ENCODE measurements at places on chromosomes 4 and X. TPM values are rescaled to one million over a fixed set of nuclear protein-coding genes. Genes with fewer than 3 reads are reported as not detected.

DNA sequence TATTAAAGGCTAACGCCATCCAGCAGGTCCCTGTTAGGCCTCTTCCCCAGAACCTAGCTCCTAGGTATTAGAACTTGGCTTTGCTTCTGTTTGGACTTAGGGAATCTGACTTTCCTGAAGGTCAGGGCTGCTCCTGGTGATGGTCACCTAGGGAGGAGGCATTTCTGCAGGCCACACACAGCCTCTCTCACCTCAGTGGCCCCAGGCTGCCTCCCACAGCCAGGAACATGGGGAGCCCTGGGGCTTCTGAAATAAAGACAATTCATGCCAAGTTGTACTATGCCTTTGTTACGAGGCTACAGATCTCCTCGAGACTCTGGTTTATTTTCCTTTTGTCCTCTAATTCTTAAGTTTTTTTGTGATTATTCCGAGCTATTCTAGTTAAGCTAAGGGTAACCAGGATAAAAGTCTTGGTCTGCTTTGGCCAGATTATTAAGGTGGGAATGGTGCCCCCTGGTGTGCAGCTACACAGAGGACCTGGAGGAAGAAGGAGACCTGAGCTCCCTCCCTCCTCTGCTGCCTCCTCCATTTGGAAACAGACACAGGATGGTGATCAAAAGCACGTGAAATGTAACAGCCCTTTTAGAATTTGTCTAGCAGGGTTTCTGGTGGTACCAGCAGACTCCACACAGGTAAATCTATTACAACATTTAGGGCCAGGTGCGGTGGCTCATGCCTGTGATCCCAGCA is 131.0 kb downstream of the DCLK2 start:
- no peak overlapping the region for H3K27ac ChIP-seq
- H3K27me3 ChIP-seq = no peaks in the 10 kb centered on the region
- DNase-seq = peak; percentile 49
- H3K4me3 ChIP-seq = no peak overlapping the region
- no peaks in the 10 kb centered on the region for H3K36me3 ChIP-seq

PAGE1 gene
- not detected for total RNA-seq

CDKL5 gene
- 2.5 TPM for total RNA-seq

GRCh38 chr4:66097218-66097617 is 426.9 kb upstream of the EPHA5 start:
- no peak for DNase-seq
- no peak overlapping the region for H3K4me3 ChIP-seq
- H3K36me3 ChIP-seq = no peaks in the 10 kb centered on the region
- no peaks in the 10 kb centered on the region for H3K27me3 ChIP-seq
- H3K4me1 ChIP-seq = no peaks in the 10 kb centered on the region

GRCh38 chr4:134585972-134586371 is 384.4 kb upstream of the PABPC4L start:
- no peak for DNase-seq
- no peaks in the 10 kb centered on the region for H3K36me3 ChIP-seq
- H3K4me1 ChIP-seq = no peaks in the 10 kb centered on the region
- no peaks in the 10 kb centered on the region for H3K27me3 ChIP-seq

GRCh38 chr4:82578935-82579334 is 17.1 kb upstream of the TMEM150C start:
- no peak overlapping the region for H3K4me3 ChIP-seq
- DNase-seq = peak; percentile 19
- H3K27ac ChIP-seq = no peak overlapping the region
- no peaks in the 10 kb centered on the region for H3K36me3 ChIP-seq

AKAP17A gene
- 35.4 TPM for total RNA-seq

DNA sequence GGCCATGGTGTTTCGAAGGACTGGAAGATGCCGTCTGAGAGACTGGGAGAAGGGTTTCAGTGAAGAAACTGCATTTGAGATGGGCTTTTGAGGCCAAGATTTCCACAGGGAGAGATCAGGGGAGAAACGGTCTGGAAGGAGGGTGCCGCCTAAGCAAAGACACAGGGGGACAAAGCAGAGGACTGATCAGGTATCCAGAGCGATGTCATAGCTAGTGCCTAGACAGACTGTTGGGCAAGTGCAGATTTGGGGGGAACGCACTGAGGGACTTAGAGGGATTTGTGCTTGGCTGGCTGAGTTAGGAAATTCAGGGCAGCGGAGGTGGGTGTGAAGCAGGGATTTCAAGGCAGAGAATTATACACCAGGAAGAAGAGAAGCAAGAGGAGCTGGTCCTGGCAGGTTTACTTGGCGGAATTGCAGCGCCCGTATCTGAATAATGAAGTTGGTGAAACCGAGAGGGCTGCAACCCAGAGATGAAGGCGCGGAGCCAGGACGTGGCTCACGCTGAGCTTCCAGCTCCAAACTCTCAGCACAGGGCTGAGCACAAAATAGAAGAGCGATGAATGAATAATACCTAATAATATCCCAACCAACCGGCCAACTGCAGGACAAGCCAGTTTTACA is 106.9 kb downstream of the MAML3 start:
- no peak overlapping the region for H3K4me3 ChIP-seq
- H3K4me1 ChIP-seq = no peaks in the 10 kb centered on the region
- no peaks in the 10 kb centered on the region for H3K36me3 ChIP-seq
- no peak for DNase-seq
- peaks cover 8% of the 10 kb centered on the region for H3K27me3 ChIP-seq

DNA sequence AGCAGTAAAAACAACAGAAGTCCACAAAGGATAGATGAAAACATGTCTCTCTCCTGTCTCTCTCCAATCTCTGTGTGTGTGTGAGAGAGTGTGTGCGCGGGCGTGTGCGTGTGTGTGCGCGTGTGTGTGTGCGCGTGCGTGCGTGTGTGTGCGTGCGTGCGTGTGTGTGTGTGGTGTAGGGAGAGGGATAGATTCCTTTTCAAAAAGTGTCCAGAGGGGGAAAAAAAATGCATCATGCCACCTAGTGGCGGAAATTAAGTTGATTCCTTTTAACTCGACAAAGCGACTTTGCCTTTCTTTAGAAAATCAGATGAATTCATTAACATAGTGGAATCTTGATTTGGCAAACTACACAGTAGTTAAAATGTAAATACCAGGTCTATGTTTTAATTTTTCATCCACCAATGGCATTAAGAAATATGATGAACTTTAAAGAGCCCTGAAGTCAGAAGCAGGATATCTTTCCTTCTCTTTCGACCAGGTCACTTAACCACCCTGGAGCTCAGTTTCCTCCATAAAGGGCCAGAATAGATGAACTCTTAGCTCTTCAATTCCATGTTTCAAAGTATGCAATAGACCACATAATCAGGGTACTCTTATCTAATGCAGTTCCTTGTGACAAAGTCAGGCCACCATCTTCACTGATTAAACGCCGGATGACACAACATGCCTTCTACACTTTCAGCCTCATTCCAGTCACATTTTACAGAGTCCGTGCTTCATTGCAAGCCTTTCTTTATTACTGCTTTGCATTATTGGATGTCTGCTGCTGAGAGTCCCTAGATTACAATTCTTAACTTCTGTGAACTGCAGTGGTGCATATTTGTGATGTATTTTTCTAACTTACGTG is 162.8 kb downstream of the FBXO8 start:
- H3K27me3 ChIP-seq = peaks cover 51% of the 10 kb centered on the region
- peaks cover 2% of the 10 kb centered on the region for H3K4me1 ChIP-seq
- DNase-seq = peak; percentile 66
- H3K36me3 ChIP-seq = no peaks in the 10 kb centered on the region
- peak overlapping the region; percentile 11 for H3K4me3 ChIP-seq

DNA sequence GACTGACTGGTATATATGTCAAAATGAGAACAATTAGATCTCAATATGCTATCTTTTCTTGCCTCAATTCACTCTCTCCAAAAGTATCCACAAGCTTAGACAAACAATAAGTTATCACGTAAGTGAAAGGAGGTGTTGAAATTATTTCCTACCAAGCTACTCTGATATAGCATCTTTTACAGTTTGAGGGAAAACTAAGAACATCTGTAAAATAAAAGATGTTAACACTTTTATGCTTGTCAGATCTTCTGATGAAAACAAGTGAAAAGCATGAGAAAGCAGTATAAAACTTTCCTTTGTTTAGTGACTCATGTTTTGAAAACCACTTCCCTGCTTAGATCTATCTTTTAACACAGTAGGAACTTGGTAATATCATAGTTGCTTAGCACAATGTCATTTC is 8.4 kb upstream of the MAB21L2 start:
- no peak overlapping the region for H3K27ac ChIP-seq
- H3K36me3 ChIP-seq = no peaks in the 10 kb centered on the region
- no peaks in the 10 kb centered on the region for H3K27me3 ChIP-seq
- DNase-seq = no peak
- H3K4me3 ChIP-seq = no peak overlapping the region
- H3K4me1 ChIP-seq = no peaks in the 10 kb centered on the region

PGRMC1 gene
- total RNA-seq = 81.6 TPM

SUPT20HL1 gene
- not detected for total RNA-seq

DGKK gene
- not detected for total RNA-seq

DNA sequence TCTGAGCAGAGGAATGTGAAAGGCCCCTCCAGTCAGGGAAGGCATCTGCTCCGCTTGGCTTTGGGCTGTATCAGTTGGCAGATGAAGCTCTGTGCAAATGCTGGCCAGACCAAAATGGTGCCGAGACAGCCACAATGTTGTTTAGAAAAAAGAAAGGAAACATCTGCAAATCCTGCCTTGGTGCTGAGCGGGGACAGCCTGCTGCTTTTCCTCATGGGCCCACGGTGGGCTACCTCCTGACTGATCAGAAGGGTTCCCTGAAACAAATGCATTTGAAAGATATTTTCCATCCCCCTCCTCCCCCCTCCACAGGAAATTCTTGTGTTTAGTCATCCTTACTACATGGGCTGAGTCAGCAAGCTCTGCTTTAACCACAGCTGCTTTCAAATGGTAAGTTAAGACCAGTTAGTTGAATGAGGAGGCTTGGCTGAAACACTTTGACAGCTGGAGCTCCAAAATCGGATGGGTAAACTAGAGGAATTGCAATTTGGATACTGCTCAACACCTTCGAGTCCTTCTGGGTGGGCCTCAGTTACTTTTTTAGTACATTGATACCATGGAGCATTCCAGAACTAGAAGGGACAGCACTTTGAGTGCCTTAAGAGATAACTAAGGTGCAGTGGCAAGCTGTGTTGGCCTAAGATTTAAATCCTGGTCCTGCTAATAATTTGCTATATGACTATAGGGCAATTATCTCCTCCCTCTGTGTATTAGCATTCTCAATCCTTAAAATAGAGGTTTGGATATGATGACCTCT is 36.0 kb downstream of the PLAC1 start:
- H3K4me1 ChIP-seq = peaks cover 26% of the 10 kb centered on the region
- H3K36me3 ChIP-seq = no peaks in the 10 kb centered on the region
- no peak overlapping the region for H3K27ac ChIP-seq

FRG2 gene
- not detected for total RNA-seq

DNA sequence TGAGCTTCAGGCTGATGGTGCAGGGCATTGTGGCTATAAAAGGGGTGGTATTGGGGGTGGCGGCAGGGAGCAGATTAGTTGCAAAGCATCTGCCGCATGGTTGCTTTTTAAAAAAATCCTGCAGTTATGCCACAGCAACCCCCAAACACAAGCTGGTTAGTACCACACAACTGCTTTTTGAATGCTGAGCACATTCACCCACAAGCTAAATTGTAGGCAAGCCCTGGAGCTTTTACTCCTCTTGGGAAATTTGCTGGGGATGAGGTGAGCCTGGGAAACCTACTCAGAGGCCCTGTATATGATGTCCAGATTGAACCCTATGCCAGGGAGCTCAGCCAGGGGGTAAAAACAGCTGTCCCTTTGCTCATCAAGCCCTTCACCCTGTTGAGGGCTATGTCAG is 33.8 kb upstream of the TRIM2 start:
- H3K27me3 ChIP-seq = no peaks in the 10 kb centered on the region
- no peak for DNase-seq
- H3K27ac ChIP-seq = no peak overlapping the region

PLXNB3 gene
- 4.8 TPM for total RNA-seq

DNA sequence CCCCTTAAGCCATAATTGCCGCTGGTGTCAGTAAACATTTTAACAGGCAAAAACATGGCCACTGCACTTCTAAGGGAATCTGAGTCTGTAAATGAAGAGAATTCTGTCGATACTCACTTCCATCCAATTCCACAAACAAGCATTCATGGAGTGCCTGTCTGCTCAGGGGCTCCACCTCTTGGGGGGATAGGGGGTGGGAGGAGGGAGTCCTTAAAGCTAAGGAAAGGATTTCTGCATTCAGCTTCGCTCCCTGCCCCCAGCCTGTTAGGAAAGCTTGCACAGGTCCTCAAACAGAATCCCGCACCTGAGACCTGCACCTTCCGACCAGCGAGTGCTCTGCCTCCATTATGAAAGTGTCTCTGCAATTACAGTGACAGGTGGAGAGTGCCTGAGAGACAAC is 130.2 kb upstream of the KIT start:
- no peak overlapping the region for H3K4me3 ChIP-seq
- 0 out of 2 replicates have a peak, but pooled peaks cover 4% of the 10 kb centered on the region for H3K27me3 ChIP-seq
- H3K27ac ChIP-seq = no peak overlapping the region
- DNase-seq = no peak

PFKFB1 gene
- 0.81 TPM for total RNA-seq

DNA sequence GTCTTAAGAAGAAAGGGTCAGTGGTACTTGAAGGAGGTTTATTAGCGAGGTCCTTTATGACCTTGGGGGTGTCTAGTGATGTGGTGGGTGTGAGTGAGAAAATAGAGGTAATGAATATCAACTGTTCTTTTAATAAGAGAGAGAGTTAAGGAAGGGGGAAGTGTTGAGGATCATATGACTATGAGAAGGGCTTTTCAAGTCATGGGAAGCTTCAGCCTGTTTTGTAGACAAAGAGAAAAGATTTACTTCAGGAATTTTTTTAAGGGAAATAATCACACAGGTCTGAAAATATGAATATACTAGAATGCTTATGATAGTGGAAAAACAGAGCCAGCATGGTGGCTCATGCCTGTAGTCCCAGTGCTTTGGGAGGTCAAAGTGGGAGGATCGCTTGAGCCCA is 41.3 kb upstream of the MTMR1 start:
- H3K27ac ChIP-seq = no peak overlapping the region
- no peak for DNase-seq
- H3K36me3 ChIP-seq = no peaks in the 10 kb centered on the region
- no peaks in the 10 kb centered on the region for H3K27me3 ChIP-seq
